ENCODE measurements at places on chromosomes 5 and 9.

GRCh38 chr9:137429974-137430722, 7.0 kb downstream of the NOXA1 start:
- DNase-seq, result peak; percentile 44

DNA sequence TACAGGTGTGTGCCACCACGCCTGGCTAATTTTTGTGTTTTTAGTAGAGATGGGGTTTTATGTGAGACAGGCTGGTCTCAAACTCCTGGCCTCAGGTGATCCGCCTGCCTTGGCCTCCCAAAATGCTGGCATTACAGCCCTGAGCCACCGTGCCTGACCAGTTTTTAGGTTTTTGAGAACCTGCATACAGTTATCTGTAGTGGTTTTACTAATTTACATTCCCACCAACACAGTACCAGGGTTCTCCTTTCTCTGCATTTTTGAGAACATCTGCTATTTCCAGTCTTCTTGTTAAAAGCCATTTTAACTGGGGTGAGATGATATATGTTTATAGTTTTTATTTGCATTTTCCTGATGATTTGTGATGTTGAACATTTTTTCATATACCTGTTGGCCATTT, 12.8 kb downstream of the DMXL1 start:
- DNase-seq, result no peak

GRCh38 chr5:153222936-153223335, 267.5 kb upstream of the GRIA1 start:
- DNase-seq, result no peak

GRCh38 chr5:51433052-51433710, 49.9 kb downstream of the ISL1 start:
- DNase-seq, result peak; percentile 71

DNA sequence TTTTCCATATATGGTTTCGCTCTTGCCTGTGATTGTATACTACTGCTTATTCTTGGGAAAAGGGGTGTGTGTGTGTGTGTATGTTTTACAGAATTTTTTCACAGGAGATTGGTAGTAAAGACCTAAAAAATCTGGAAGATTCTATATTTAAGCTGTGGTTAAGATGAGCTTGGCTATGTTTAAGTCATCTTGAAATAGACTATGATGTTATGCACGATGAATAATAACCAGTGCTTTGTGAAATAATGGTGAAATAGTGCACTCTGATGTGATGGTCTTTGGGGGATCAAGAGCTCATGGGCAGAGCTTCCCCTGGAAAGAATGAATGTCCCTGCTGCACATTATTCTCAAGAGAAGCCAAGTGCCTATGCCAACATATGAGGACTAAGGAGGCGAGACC, 301.0 kb downstream of the ACTL7B start:
- DNase-seq, result no peak

- no peak for DNase-seq
Observed at GRCh38 chr5:78500028-78500427, 139.6 kb downstream of the SCAMP1 start.

DNA sequence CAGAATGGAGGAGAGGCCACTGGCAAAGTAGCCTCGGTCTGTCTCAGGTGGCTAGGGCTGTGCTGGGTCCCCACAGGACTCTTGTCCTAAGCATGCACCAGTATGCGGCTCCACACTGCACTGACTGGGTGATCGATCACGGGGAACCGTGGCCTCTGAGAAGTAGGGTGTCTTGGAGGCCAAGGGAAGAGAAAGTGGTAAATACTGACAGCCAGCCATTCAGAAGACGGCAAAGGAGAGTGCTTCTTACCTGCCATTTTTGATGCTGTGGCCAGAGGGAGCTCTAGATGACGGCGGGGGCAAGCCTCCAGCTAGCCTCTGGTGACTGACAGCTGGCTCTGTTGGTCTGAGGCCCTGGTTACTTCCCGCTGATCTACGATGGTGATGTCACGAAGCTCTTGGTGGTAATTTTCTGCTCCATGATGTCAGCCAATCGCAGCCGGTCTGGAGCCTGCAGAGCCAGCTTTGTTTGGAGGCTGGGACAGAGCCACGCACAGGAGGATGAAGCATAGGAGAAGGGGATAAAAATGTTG, 40.4 kb upstream of the GADD45G start:
- DNase-seq, result peak; percentile 64

GRCh38 chr5:14101922-14102321, 41.2 kb upstream of the TRIO start:
- no peak for DNase-seq

- DNase-seq, result no peak
Observed at GRCh38 chr5:137639645-137640044, 96.2 kb downstream of the KLHL3 start.

DNA sequence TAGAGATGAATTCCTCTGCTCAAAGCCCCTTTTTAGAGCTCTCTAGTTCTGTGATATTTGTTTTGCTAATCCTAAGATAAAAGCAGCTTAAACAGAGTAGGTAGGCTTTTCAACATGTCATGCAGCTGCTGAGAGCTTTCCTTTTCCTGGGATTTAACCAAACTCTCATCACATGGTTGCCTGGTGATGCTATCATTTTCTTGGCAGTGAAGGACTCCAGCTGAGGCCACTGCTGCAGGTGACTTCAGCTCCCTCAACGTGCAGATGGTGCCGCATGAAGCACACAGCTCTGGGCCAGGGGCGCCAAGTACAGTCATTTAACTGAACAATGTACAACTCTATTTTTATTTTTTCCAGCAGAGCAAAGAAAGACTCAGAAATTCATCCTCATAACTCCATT, 42.2 kb downstream of the SECISBP2 start:
- DNase-seq, result no peak

All from SK-MEL-5 (cell line).